T-cell (primary cell): ENCODE measurements at places on chromosomes 16 and 17. TPM values are rescaled to one million over a fixed set of nuclear protein-coding genes. Genes with fewer than 3 reads are reported as not detected.

GRCh38 chr17:8867361-8867981 lies at the start of gene PIK3R6:
TSS of gene PIK3R6 (minus strand) at chr17:8867674. CDS start at chr17:8849794, 17,880 bp downstream.
- H3K27ac ChIP-seq = no peak within 1 kb of the TSS
- no peak for DNase-seq
- no peaks in the 10 kb centered on the region for H3K36me3 ChIP-seq

GRCh38 chr17:72682605-72683004 lies 409.9 kb downstream of the SLC39A11 start:
- no peak for DNase-seq
- H3K4me3 ChIP-seq = no peak overlapping the region
- no peaks in the 10 kb centered on the region for H3K36me3 ChIP-seq
- H3K4me1 ChIP-seq = no peaks in the 10 kb centered on the region
- H3K27me3 ChIP-seq = no peaks in the 10 kb centered on the region

DNA sequence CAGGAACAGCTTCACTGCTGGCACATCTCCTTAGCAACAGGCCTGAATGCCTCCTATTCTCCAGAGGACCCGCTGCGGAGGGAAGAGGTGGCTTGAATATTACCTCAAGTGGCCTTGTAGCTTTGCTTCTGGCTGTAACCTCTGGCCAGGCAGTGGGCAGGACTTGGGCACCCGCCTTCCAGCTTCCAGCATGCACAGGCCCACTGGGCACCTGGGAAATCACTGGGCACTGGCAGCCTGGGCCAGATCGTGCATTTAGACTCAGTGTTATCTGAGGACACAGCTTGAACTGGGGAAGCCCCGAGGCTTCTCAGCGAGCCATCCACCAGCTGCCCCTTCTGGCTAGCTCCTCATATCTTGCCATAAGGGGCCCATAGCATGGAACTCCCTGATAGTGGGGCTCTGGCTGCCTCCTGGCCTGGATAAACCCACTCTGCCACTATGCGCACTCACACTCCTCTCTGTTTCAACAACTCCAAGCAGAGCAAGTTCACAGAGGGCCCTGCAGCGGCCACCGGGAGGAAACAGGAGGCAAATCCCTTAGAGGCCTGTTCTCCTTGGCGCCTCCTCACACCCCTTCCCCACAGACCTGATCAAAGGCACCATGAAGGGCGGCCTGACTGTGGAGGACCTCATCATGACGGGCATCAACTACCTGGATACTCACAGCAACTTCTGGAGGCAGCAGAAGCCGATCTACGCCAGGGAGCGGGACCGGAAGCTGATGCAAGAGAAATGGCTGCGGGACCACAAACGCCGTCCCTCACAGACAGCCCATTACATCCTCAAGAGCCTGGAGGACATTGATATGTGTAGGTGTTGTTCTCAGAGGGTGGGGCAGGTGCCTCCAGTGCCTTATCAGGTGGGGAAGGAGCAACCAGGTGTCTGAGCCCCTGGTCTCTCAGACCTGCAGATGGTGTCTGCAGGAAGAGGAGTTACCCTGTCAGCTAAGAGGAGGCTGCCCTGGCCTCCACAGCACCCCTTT lies 7.8 kb downstream of the ODAD4 start:
- H3K4me1 ChIP-seq = no peaks in the 10 kb centered on the region
- no peak for DNase-seq
- H3K27me3 ChIP-seq = no peaks in the 10 kb centered on the region

GRCh38 chr17:79707931-79708891 lies 22.5 kb upstream of the ENPP7 start:
- peak overlapping the region; percentile 48 for H3K4me3 ChIP-seq
- no peak overlapping the region for H3K27ac ChIP-seq
- peak; percentile 24 for DNase-seq
- no peaks in the 10 kb centered on the region for H3K27me3 ChIP-seq
- no peaks in the 10 kb centered on the region for H3K4me1 ChIP-seq

HIC1 gene
- total RNA-seq = 8.4 TPM

GRCh38 chr17:79922116-79922601 lies 82.9 kb upstream of the CBX4 start:
- no peak overlapping the region for H3K4me3 ChIP-seq
- H3K27ac ChIP-seq = no peak overlapping the region
- no peak for DNase-seq
- H3K4me1 ChIP-seq = no peaks in the 10 kb centered on the region
- H3K27me3 ChIP-seq = peaks cover 64% of the 10 kb centered on the region

GRCh38 chr16:56262551-56263245 lies 71.4 kb downstream of the GNAO1 start:
- H3K27ac ChIP-seq = peak overlapping the region; percentile 90
- peaks cover 55% of the 10 kb centered on the region for H3K4me1 ChIP-seq
- H3K27me3 ChIP-seq = no peaks in the 10 kb centered on the region
- H3K36me3 ChIP-seq = no peaks in the 10 kb centered on the region
- no peak for DNase-seq
- H3K4me3 ChIP-seq = peak overlapping the region; percentile 2

DHRS7C gene
- total RNA-seq = not detected

DNA sequence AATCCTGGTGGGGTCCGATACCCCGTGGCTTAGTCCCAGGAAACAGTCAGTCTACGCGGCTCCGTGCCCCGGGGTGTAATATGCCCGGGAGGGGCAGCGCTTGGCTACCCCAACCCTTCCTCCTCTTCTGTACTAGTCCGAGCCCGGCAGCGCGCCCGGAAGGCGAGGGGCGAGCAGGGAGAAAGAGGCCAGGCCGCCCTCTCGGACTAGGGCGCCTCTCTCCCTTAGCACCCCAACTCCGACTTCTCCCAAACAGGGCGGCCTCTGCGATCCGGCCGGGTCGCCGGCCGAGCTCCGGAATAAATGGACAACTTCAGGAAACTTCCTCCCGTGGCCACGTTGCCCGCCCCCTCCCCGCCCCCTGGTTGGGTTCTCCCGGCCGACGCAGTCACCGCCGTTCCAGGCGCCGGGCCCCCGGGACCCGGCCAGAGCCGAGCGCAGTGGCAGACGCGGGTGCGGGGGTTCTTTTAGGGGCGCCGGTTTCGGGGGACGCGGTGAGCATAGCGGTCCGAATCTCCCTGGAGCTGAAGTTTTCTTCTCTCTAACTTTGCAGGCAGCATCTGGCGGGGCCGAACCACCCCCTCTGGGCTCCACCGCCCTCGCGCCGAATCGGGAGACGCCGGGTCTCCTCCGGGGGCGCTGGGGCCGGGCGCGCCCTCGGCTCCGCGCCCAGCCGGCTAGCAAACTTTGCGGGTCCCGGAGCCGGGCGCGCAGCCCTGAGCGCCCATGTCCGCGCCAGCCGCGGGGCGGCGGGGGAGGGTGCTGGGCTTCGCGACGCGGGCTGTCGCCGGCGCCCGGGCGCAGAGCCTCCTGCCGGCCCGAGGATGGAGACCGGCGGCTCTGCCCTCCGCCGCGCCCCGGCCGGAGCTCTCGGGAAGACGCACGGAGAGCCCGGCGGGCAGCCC lies at the start of gene SDK2:
TSS of gene SDK2 (minus strand) at position 301 of the 905 bp plus-strand sequence. CDS start 357 bp downstream, outside the sequence.
- no peaks in the 10 kb centered on the region for H3K27me3 ChIP-seq
- peak within 1 kb of the TSS; percentile 86 for H3K4me3 ChIP-seq
- H3K27ac ChIP-seq = no peak within 1 kb of the TSS
- H3K4me1 ChIP-seq = peaks cover 37% of the 10 kb centered on the region
- H3K36me3 ChIP-seq = no peaks in the 10 kb centered on the region

- no peaks in the 10 kb centered on the region for H3K4me1 ChIP-seq
- H3K36me3 ChIP-seq = no peaks in the 10 kb centered on the region
- peak overlapping the region; percentile 23 for H3K27ac ChIP-seq
- no peak overlapping the region for H3K4me3 ChIP-seq
- no peaks in the 10 kb centered on the region for H3K27me3 ChIP-seq
- DNase-seq = peak; percentile 58
Observed at GRCh38 chr17:36188891-36189306, 7.7 kb downstream of the CCL3L1 start.

DNA sequence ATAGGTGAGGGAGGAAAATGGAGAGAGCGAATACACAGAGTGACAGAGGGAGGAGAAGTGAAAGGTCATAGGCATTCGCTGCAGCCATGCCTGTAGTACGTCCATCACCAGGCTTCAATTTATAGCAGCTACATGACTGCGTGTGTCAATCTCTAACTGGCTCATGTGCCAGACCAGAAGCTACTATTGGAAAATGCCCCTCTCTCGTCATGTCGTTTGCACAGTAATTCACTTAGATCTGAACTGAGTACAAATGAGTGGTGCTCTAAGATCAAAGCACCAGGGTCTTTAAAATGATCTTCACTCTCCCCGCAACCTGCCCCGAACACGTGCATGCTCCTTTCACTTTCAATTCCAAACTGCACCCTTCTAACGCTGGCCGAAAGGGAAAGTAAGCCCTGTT lies 51.3 kb downstream of the ADCY9 start:
- peaks cover 2% of the 10 kb centered on the region for H3K4me1 ChIP-seq
- peak overlapping the region; percentile 68 for H3K27ac ChIP-seq
- peak; percentile 15 for DNase-seq
- peak overlapping the region; percentile 48 for H3K4me3 ChIP-seq

OR1A1 gene
- total RNA-seq = 0.09 TPM

DNA sequence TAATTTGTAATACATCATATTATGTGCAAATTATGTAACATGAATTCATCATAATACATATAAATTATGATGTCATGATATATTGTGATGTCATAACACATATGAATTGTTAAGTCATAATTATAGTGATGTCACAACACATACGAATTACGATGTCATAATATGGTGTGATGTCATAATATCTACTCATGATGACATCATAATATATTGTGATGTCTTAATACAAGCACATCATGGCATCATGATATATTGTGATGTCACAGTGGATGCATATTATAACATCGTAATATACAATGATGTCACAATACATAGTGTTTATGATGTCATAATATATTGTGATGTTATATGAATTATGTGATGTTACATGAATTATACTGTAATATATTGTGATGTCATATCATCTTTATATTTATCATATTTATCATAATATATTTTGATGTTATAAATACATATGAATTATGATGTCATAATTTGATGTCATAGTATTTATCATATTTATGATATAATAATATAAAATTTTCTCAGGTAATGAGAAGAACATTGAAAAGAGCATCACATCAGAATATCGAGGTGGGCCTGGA lies 1793.0 kb downstream of the TP53TG3F start:
- H3K4me1 ChIP-seq = no peaks in the 10 kb centered on the region
- no peak overlapping the region for H3K27ac ChIP-seq
- no peaks in the 10 kb centered on the region for H3K36me3 ChIP-seq
- no peak overlapping the region for H3K4me3 ChIP-seq
- DNase-seq = no peak
- H3K27me3 ChIP-seq = no peaks in the 10 kb centered on the region

GRCh38 chr16:15597822-15598647 lies 44.9 kb downstream of the MARF1 start:
- H3K27me3 ChIP-seq = no peaks in the 10 kb centered on the region
- no peak overlapping the region for H3K27ac ChIP-seq
- no peak for DNase-seq
- H3K4me1 ChIP-seq = no peaks in the 10 kb centered on the region
- no peak overlapping the region for H3K4me3 ChIP-seq

PIRT gene
- not detected for total RNA-seq

GRCh38 chr16:27332105-27332504 lies 18.3 kb downstream of the IL4R start:
- peaks cover 4% of the 10 kb centered on the region for H3K4me1 ChIP-seq
- no peak overlapping the region for H3K27ac ChIP-seq
- no peak for DNase-seq
- no peaks in the 10 kb centered on the region for H3K27me3 ChIP-seq
- H3K4me3 ChIP-seq = no peak overlapping the region

IGF2BP1 gene
- total RNA-seq = not detected

DNA sequence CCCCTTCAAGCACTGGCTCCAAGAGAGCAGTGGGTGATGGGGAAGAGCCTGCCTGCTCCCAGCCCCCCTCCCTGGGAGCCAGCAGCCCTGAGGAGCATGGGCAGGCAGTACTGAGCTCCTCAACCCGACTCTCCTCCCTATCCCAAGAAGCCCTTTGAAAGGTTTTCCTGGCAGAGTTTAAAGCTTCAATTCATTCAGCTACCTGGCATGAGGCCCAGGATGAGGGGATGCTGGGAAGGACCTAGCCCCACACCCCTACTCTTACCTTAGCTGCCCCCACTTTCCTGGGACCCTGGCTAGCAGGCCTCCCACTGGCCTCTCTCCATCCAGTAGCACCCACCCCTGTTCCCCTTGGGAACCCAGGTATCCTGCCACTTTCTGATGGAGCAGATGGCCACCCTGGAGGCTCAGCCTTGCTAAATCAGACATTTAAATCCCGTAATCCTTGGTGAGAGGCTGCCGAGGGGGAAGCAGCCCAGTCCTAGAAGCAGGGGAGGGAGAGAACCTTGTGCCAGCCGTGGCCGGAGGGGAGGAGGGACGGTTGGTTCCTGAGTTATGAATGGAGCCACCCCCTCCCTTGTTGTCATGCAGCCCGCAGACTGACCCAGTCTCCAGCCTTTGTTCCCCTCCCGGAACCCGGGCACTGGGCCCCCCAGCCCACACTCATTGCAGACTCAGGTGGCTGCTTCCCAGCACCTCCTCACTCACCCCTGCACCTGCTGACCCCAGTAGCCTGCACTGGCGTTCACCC lies 17.1 kb downstream of the ATP1B2 start:
- no peak overlapping the region for H3K4me3 ChIP-seq
- peaks cover 6% of the 10 kb centered on the region for H3K36me3 ChIP-seq
- no peak overlapping the region for H3K27ac ChIP-seq
- DNase-seq = no peak

GRCh38 chr17:57955183-57955931 lies at the start of gene CUEDC1:
TSS of gene CUEDC1 (minus strand) at chr17:57955412. CDS start at chr17:57885564, 69,848 bp downstream.
- H3K36me3 ChIP-seq = no peaks in the 10 kb centered on the region
- peaks cover 20% of the 10 kb centered on the region for H3K4me1 ChIP-seq
- peak; percentile 56 for DNase-seq
- peak within 1 kb of the TSS; percentile 58 for H3K4me3 ChIP-seq
- H3K27me3 ChIP-seq = peaks cover 32% of the 10 kb centered on the region

DNA sequence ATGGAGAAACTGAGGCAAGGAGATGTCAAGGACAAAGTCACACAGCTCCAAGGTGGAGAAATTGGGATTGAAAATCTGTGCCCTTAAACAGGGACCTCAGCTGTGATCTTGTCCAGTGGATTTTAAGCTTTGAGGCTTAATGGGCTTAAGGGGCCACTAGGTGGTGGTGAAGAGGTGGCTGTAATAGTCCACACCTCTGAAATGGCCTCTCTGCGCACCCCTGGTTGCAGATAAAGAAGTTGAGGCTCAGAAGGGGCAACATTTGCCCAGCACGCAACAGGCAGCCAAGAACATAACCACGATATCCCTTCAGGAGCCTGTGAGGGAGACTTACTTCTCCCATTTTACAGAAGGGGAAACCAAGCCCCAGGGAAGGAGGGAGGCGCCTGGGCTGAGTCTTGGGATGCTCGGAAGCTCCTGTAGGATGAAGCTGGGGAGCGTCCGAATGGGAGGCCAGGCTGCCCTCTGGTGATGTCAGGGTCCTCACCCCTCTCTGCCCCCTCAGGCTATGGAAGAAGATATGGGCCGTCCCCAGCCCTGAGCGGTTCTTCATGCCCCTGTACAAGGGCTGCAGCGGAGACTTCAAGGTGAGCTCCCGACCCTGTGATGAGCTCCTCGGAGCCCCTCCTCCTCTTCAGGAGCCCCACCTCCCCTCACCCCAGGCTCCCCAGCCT lies 43.7 kb downstream of the IL21R start:
- H3K36me3 ChIP-seq = peaks cover 18% of the 10 kb centered on the region
- H3K4me3 ChIP-seq = no peak overlapping the region
- no peaks in the 10 kb centered on the region for H3K27me3 ChIP-seq
- H3K4me1 ChIP-seq = peaks cover 63% of the 10 kb centered on the region
- H3K27ac ChIP-seq = peak overlapping the region; percentile 18
- no peak for DNase-seq

SLC52A1 gene
- 0.25 TPM for total RNA-seq
